ENCODE measurements at places on chromosomes 6 and 20.

DNA sequence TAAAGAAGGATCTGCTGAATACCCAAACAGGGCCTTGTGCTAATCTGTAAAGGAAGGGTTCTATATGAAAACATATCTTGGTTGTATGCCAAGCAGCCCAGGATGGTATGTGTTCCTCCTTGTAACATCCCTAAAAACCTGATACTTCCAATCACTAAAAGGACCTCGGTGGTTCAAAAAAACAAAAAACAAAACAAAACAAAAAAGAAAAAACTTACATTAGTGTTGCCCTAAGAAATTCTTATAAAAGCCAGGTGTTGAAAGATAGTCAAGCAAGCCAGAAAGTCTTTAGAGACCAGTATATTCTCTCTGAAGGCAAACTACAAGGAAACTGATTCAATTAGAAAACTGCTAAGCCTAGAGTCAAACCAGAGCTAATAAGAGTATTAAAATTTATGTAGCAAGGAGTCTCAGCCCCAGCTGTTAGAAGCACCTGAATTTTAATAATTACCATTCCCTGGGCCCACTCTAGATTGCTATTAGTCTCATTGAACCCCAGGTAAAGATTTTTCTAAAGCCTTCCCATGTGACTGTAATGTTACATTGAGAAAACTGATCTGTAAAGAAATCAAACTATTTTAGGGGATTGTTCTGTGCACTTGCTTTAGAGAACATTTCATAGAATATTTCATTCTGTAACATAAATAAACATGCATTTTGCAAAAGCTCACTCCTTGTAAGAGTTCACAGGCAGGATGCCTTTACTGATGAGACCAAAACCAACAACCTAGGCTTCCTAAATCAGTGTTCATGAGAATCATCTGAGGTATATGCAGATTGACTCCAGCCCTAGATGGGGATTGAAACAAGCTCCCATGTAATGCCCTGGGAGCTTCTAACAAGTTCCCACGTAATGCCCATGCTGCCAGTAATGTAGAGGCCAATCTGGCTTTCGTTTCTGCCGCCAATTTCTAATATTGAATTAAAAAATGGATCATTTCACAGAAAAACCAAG lies 95.2 kb upstream of the BTN3A2 start:
- DNase-seq = peak; percentile 26

DNA sequence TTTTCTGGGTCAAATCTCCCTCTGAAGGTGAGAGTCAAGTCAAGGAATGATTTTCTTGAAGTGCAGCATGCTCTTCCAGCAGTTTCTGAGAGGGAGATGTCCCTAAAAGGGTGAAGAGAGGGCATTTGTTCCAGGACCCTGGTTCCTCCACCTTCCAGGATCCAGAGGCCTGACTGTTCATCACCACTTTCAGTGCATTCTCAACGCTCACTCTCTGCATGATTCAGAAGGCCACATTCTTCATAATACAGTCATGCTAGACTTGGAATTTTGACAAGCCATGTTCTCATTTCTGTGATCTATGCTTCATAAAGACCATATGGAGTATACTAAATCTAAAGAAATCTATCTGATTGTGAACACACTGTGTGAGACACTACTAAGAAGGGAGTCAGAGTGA lies 85.1 kb downstream of the PDE7B start:
- peak; percentile 83 for DNase-seq

DNA sequence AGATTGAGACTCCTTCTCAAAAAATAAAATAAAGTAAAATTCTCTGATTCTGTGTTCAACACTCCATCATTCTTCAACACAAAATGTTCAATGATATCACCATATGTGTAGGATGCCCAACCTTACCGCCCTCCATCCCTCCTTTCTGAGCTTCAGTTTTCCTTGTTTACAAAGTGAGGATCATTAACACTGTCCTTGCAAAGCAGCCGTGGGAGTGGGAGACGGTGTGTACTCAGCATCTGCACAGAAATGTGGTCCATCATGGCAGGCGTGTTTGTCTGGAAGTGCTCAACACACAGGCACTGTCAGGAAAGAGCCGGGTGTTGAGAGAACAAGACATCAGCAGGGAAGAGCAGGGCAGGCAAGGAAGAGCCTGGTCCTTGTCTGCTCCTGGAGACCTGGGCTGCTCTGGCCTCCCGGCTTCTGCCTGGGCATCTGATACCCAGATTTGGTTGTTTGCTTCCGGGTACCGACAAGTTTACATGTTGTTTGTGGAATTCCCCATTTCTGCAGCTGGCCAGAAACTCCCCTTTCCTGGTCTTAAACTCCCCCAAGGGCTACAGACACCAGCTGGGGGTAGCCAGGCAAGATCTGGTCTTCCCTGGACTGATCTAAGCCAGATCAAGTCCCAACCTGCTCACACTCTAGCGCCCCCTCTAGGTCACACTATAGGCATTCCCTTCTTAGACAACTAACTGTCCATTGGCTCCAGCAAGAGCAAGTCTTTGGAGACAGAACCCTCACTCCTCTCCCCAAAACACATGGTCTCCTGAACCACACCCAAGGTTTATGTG lies 26.7 kb upstream of the TTPAL start:
- DNase-seq = no peak

DNA sequence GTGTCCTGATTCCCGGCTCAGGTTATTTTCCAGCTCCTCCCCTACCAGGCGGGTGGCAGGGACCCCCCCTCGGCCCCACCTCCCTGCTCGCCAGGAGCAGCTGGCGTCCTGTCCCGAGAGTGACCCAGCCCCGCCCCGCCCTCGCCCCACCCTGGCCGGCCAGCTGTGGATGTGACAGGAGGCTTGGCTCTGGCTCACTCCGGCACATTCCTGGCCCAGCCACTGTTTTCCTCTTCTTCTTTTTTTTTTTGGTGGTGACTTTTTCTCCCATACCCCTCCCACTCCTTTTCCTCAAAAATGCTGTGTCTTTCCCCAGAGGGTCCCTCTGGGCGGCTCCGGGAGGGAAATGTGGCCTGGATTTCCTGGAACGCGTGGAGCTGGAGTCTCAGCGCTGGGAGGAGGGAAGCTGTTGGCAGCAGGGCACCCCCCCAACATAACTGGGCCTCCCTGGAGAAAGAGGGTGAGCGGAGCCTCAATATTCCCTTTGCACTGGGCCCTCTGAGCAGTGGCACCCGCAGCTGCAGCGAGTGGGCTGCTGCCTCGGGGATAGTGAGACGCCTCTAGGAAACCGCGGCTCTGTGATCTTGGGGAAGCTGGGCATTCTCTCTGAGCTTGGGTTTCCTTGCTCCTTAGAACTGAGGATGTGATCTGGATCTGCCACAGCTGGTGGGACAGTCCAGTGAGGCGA lies 28.3 kb upstream of the CSNK2A1 start:
- no peak for DNase-seq

GRCh38 chr6:43260791-43261190 lies 17.5 kb downstream of the TTBK1 start:
- no peak for DNase-seq

DNA sequence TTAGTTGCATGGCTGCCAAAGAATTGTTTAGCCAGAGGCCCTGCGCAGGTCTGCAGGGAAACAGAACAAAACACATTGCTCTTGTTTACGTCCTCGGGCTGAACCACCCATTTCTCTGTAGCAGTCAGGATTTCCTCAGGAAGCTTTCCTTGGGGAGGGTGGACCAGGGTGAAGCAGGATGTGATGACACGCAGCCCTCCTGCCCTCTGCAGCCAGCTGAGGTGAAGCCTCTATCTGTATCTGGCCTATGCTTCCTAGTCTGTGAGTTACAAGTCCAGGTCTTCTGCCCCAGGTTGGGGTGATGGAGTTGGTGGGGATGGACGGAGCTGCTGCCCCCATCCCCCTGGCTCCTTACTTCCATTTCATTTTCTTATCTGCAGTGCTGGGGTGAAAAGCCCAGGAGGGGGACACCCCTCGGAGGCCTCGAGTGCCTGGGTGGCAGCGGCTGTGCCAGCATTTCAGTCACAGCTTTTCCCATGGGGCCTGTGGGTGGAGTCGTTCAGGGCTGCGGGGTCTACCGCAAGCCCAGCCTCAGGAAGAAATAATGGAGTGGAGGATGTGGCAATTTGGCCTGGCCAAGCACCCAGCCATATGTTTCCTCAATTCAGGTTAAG lies 24.9 kb downstream of the SASH1 start:
- DNase-seq = no peak

- DNase-seq = peak; percentile 73
Measured at GRCh38 chr20:9409981-9410380, 104.4 kb upstream of the LAMP5 start.

DNA sequence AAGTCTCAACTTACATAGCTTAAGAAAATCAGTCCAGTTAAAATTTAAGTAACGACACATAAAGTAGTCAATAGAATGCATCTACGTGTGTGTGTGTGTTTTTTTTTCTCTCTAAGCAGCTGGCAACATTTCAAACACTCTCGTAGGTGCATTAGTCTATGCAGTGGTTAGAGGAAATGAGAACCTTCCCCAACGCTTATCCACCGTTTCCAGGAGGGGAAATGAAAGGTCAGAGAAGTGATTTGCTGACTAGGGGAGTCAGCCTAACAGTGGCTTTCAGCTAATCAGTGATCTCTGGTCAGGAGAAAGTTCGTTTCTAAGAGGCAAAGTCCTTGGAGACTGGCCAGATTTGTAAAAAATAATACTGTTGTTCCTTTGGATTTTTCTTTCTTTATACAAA lies 806.6 kb downstream of the C6orf118 start:
- no peak for DNase-seq

Data from RCC 7860 (cell line).